Small intestine (tissue), 16 donors: ENCODE measurements at places on chromosomes 16 and 17. TPM values are rescaled to one million over a fixed set of nuclear protein-coding genes. Genes with fewer than 3 reads are reported as not detected.
A peak's percentile ranks its signal among the peaks of the same experiment; 100 is the strongest.

SLC13A2 gene
- polyA plus RNA-seq = 320 TPM

PMP22 gene
- 68.9 TPM for polyA plus RNA-seq

SLC16A11 gene
- polyA plus RNA-seq = 2.3 TPM

KRTAP2-3 gene
- polyA plus RNA-seq = not detected

KCNG4 gene
- not detected for polyA plus RNA-seq

SSTR5 gene
- not detected for polyA plus RNA-seq

VPS35 gene
- 157 TPM for polyA plus RNA-seq

SOX15 gene
- polyA plus RNA-seq = 1.2 TPM

CCL8 gene
- polyA plus RNA-seq = 0.30 TPM

BCAR1 gene
- 105 TPM for polyA plus RNA-seq

PRR35 gene
- polyA plus RNA-seq = not detected

GRCh38 chr17:185445-186138 lies 4.1 kb upstream of the DOC2B start:
- H3K36me3 ChIP-seq = no peaks in the 10 kb centered on the region
- peaks cover 44% of the 10 kb centered on the region for H3K27me3 ChIP-seq
- no peak overlapping the region for H3K4me3 ChIP-seq
- no peak overlapping the region for H3K27ac ChIP-seq
- peaks cover 6% of the 10 kb centered on the region for H3K4me1 ChIP-seq

- no peak overlapping the region for H3K27ac ChIP-seq
- no peaks in the 10 kb centered on the region for H3K4me1 ChIP-seq
- H3K27me3 ChIP-seq = peaks cover 5% of the 10 kb centered on the region
- DNase-seq = no peak
- H3K4me3 ChIP-seq = no peak overlapping the region
- no peaks in the 10 kb centered on the region for H3K36me3 ChIP-seq
Observed at GRCh38 chr16:86888231-86889053, 310.1 kb downstream of the FOXL1 start.

- no peak overlapping the region for H3K4me3 ChIP-seq
- H3K4me1 ChIP-seq = no peaks in the 10 kb centered on the region
- no peaks in the 10 kb centered on the region for H3K36me3 ChIP-seq
- no peak overlapping the region for H3K27ac ChIP-seq
Observed at GRCh38 chr16:82675300-82675699, 48.5 kb downstream of the CDH13 start.

GRCh38 chr17:17055286-17056155 lies 13.3 kb downstream of the MPRIP start:
- H3K27me3 ChIP-seq = no peaks in the 10 kb centered on the region
- H3K27ac ChIP-seq = no peak overlapping the region
- H3K4me1 ChIP-seq = peaks cover 34% of the 10 kb centered on the region
- H3K4me3 ChIP-seq = no peak overlapping the region
- H3K36me3 ChIP-seq = peaks cover 83% of the 10 kb centered on the region
- no peak for DNase-seq

DNA sequence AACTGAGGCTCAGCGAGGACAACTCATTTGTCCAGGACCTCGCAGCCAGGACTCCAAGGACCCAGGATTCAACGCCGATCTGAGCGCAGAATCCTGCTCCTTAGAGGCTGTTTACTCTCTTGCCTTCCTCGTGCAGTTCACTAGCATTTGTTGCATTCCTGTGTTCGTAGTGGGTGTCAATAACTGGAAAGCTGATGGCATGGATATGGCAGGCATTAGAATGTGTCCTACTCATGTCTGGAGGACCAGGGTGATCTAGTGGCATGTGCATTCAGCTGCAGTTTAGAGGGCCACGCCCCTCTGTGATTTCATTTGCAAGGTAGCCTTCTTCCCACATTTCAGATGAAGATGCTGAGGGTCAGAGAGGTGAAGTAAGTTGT lies 510 bp downstream of the CRISPLD2 start:
- H3K27ac ChIP-seq = no peak overlapping the region
- peak overlapping the region; percentile 2 for H3K4me3 ChIP-seq
- H3K4me1 ChIP-seq = no peaks in the 10 kb centered on the region
- DNase-seq = no peak
- H3K27me3 ChIP-seq = no peaks in the 10 kb centered on the region

DNA sequence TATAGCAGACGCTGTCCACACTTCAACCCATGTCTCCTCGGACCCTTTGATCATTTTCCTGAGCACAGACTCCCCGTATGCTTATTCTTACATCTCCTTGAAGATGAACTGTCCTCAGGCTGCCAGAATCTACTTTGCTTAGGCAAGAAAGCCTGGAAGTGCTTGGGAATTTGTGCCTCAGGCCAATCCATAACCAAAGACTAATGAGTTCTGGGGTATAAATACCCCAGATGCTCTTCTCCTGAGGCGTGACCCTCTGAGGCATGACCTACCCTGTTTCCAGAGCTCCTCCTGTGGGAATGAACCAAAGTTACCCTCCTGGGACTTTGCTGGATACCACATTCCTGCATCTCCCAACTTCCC lies 10.1 kb upstream of the TEKT3 start:
- no peaks in the 10 kb centered on the region for H3K27me3 ChIP-seq
- peak overlapping the region; percentile 48 for H3K27ac ChIP-seq
- H3K4me3 ChIP-seq = no peak overlapping the region
- H3K4me1 ChIP-seq = peaks cover 9% of the 10 kb centered on the region

- peak overlapping the region; percentile 43 for H3K27ac ChIP-seq
- peaks cover 2% of the 10 kb centered on the region for H3K36me3 ChIP-seq
- H3K27me3 ChIP-seq = no peaks in the 10 kb centered on the region
- peaks cover 5% of the 10 kb centered on the region for H3K4me1 ChIP-seq
Observed at GRCh38 chr16:50195276-50195675, 42.2 kb downstream of the TENT4B start.

DNA sequence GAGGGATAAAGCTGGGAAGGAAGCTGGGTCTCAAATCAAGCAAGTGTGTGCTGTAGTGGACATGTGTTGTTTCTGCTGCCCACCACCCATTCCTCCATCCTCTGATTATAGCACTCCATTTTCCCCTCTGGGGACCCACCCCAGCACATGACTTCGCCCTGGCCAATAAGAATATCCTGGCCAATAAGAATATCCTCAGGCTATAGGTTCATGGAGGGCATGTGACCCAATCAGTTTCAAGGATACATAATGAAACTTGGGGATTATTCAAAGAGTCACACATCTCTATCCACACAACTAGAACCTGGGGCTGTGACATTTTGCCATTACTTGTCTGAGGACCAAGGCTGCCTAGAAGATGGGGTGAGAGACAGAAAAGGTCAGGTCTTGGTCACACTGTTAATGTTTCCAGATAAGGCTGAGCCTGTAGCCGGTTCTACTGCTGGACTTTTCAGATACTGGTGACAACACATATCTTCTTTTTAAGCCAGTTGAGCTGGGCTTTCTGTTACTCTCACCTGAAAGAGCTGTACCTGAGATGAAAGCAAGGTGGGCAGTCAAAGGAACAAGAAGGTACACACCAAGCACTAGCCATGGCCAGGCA lies 33.7 kb downstream of the MYO18A start:
- no peaks in the 10 kb centered on the region for H3K36me3 ChIP-seq
- no peaks in the 10 kb centered on the region for H3K27me3 ChIP-seq
- H3K4me3 ChIP-seq = no peak overlapping the region
- H3K4me1 ChIP-seq = peaks cover 2% of the 10 kb centered on the region
- no peak overlapping the region for H3K27ac ChIP-seq

DNA sequence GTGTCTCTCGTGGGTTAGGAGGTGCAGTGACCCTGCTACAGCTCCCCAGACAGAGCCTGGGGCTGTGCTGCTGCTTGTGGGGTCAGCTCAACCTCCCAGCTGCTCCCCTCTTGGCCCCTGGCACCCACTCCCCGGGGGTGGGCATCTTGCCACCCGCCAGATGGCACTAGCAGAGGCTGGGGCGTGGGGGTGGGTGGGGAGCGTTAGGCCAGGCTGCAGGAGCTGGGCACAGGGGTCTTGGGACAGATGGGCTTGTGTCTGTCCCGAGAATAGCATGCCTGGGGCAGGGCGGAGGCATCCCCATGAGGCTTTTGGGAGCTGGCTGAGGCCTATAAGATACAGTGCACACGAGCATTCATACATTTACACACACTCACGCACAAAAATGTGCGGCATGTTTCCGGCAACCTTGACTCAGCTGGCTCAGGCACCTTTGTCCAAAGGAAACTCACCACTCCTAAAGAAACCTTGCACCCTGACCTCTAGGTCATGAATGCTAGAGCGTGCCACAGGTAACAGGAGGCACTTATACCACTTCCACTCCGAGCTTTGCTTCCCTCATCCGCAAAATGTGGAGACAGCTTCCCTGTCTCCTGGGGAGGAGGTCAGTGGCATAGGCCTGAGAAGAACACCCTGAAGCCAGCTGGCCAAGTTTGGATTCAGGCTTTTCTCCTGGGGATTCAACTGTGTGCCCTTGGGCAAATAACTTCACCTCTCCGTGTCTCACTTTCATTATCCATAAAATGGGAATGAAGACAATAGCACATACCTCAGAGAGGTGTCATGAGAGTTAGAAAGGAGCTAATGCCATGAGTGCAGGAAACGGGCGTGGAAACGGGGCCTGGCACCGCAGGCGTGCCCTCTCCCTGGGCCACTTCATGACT lies 78.9 kb upstream of the LHX1 start:
- H3K27ac ChIP-seq = no peak overlapping the region
- H3K36me3 ChIP-seq = no peaks in the 10 kb centered on the region
- no peaks in the 10 kb centered on the region for H3K4me1 ChIP-seq
- no peak overlapping the region for H3K4me3 ChIP-seq

DNA sequence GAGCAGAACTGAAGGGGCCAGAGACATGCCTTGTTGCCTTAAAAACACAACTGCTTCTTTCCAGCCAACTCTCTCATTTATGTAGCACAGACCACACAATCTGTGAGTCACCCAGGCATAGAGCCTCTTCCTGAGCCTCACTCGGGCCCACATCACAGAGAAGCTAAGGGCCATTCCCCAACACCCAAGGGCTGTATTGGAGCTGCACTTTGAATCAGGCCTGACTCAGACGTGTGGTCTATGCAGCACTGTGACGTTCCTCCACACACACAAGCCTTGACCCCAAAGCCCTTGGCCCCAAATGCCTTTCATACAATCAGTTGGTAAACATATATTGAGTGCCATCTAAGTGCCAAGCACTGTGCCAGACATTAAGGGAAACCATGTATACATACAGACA lies 308.9 kb upstream of the DYNLRB2 start:
- peaks cover 2% of the 10 kb centered on the region for H3K27me3 ChIP-seq
- no peak overlapping the region for H3K4me3 ChIP-seq

DNA sequence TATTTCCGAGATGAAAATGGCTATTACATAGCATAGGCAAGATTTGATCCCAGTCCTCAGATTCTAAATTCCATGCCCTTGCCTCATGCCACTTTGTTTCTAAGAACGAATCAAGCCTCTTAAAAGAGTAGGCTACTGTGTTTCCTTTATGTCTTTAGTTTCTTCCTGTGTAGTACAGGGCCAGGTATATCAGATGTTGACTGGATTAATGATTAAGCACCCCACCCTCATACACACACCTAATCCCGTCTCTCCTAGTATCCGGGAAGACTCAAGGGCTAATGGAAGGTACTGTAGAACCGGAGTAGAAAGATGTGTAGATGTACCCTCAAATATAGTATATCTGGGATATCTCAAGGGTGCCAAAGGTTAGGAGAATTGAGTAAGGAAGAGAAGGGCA lies 6.7 kb downstream of the TOM1L1 start:
- peak; percentile 88 for DNase-seq
- H3K27ac ChIP-seq = peak overlapping the region; percentile 69
- peaks cover 3% of the 10 kb centered on the region for H3K4me1 ChIP-seq
- H3K4me3 ChIP-seq = no peak overlapping the region
- H3K36me3 ChIP-seq = no peaks in the 10 kb centered on the region
- H3K27me3 ChIP-seq = no peaks in the 10 kb centered on the region

DNA sequence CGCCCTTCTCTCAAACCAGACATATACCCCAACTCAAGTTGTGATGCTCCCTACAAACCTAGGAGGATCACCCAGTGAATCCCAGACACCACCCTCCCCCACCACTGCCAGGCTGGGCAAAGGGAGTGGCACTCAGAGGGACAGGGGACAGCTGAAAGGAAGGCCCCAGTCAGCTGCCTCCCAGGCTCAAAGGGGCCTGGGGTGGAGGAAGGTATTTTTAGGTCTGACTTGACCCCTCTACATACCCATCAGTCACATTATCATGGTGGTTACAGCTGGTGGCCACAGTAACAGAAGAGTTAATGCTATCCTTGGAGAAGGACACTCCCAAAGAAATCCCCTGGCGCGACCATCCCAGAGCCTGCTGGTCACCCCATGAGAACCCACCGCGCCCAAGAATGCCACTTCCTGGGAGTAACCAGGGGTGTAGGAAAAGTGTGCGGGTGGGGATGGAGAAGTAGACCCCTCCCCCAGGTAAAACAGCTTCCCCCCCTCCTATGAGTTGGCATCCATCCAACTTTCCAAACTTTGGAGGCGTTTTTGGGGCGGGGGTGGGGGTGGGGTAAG lies 1.1 kb downstream of the CACNB1 start:
- no peak for DNase-seq
- peaks cover 8% of the 10 kb centered on the region for H3K4me1 ChIP-seq
- H3K36me3 ChIP-seq = no peaks in the 10 kb centered on the region
- H3K4me3 ChIP-seq = peak overlapping the region; percentile 66

- peaks cover 3% of the 10 kb centered on the region for H3K4me1 ChIP-seq
- H3K27ac ChIP-seq = no peak overlapping the region
- no peak overlapping the region for H3K4me3 ChIP-seq
- no peaks in the 10 kb centered on the region for H3K36me3 ChIP-seq
- H3K27me3 ChIP-seq = no peaks in the 10 kb centered on the region
Observed at GRCh38 chr16:14198572-14198971, 127.5 kb downstream of the MRTFB start.
